HuH-7 (cell line): ENCODE measurements at places on chromosomes 2 and 18.
A peak's percentile ranks its signal among the peaks of the same experiment; 100 is the strongest.

DNA sequence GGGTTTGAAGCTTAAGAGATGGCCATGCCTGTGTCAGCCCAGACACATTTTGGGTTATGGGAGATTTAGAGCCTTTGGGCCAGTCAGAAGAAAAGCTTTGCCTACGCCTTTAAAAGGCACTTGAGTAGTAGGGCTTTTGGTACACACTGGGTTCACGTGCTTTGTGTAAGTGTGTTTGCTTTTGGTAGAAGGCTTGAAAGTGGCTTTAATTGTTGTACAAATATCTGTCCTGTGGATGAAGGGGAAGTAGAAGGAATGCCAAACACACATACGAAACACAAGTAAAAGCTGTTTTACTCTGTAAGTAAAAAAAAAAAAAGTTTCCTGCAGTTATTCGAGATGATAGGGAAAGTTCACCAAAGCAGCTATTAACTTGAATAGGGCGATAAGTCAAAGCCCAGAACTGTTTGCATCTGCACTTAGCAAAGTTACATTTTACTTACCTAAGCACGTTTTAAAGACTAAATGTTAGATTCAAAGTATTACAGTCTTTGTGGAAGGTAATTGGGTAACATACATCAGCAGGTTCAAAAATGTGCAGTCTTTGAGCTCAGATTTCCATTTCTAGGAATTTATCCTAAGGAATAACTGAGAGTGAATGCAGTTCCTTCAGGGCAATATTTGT, 75.4 kb downstream of the STK25 start:
- DNase-seq = no peak

DNA sequence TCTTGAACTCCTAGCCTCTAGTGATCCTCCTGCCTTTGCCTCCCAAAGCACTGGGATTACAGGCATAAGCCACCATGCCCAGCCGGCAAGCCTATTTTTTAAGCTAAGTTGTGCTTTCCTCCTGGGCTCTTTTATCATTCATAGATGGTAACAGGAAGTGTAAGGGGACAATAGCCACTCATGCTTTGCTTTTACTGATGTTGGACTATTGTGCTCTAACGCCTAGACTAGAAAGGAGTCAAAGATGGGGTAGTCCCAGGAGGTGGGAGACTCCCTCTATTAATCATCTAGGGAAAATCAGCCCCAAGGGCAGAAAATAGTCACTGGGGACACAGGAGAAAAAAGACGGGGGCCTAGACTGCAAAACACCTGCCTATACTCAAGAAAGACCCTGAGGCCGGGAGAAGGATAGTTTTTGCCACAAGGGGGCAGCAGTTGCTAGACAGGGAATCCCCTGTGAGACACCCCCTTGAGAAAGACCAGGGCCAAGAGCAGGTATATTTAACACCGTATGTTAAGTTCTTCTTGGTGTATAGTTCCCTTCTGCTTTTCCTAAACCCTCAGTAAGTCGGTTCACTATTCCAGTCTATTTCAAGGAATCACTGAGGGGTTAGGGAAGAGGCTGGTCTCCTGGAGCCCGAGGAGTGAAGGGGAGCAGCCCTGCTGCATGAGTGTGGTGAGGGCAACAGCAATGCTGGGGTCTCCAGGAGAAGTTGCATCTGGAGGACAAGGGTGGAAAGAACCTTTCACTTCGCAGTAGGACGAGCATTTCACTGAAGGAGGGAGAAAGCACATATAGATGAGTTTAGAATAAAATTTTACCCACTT, 2.1 kb upstream of the CXCR1 start:
- DNase-seq = peak; percentile 50

GRCh38 chr2:28419443-28420270, 27.0 kb downstream of the FOSL2 start:
- DNase-seq = peak; percentile 38

GRCh38 chr18:398935-399630, 101.4 kb downstream of the COLEC12 start:
- no peak for DNase-seq

DNA sequence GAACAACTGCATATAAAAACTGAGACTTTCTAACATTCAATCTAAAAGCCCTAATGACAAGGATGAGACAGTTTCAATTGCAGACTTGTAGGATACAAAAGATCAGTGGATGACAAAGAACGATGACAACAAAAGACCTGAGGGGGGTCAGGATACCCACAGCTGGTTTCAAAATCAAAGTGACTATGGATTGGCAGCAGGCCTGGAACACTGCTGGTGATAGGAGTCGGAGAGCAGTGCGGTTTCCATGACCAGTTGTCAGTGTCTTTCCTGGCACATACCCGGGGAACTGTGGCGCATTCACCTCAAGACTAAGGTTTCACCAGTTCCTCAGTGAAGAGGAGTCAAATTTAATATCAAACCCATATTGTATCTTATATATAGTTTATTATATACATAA, 42.0 kb downstream of the EHD3 start:
- DNase-seq = no peak

GRCh38 chr2:219533930-219534661, 9.5 kb downstream of the CHPF start:
- DNase-seq = no peak

DNA sequence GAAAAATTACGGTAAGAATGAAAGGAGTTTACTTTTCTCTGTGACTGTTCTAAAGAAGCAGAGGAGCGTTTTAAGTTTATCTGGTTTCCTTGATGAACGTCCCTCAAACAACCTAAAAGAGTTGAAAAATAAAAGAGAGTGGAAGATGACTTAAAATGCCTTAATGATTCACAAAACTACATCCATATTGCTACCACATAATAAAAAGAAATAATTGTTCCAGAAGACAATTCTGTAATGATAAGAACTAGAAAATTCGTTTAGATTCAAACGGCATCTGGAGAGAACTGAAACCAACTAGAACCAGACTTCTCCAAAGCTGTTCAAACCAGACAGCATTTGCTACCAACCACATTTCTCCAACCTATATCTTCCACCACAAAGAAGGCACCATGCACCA, 68.1 kb downstream of the TEKT4 start:
- no peak for DNase-seq

GRCh38 chr18:23992089-23992940, 22.2 kb upstream of the TTC39C start:
- DNase-seq = no peak

GRCh38 chr18:62523631-62524439, 1.0 kb downstream of the ZCCHC2 start:
- no peak for DNase-seq

DNA sequence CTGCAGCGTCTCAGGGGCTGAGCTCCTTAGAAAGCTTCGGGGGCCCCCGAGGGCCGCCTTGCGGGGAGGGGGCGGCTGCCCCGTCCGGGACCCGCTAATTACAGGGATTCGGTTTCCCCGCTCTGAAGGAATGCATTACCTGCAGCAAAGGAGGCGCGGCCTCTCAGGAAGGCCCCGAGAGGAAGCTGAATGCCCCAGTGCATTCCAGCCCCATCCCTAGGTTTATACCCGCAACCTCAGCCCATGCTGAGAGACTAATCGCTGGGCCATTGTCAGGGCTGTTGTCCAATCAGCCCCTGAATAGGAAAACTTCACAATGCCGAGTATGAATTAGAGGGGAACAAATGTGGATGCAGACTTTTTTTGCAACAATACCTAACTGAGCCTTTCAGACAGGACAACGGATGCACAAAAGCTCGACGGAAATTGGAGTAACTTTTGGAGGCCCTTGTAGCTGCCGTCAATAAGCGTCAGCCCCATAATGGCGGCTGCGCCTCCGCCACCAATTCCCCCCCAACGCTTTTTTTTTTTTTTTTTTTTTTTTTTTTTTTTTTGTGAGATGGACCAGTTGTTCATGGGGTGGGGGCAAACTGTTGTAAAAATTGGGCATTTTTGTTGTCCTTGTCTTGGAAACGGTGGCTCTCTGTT, 138.6 kb upstream of the SIX3 start:
- peak; percentile 58 for DNase-seq

GRCh38 chr2:140424471-140424870, 1644.3 kb upstream of the NXPH2 start:
- no peak for DNase-seq

DNA sequence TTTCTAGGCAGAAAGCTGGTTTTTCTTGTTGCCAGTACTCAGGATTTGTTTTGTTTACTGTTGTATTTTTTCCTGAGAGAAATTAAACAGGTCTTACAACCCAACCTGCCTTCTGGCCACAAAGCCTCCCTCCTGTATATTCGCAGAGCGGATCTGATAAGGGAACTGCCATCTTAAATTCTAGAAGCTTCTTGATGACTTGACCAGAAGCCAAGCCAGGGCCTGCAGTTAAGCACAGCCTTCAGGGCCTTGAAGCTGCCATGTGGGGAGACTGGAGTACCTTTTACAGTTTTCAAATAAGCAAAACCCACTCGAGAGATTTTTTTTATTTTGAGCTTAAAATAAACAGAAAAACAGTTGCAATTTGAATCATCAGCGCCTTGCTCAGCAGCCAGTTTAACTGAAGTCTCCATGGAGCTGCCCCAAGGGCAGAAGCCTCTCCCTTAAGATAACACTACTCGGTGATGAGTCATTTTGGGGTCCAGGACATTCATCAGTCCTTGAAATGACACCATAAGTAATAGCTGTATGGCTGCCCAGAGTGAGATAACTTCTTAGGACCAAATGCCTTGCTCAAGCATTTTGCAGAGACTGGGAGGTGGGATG, 51.5 kb upstream of the PHLPP1 start:
- no peak for DNase-seq

DNA sequence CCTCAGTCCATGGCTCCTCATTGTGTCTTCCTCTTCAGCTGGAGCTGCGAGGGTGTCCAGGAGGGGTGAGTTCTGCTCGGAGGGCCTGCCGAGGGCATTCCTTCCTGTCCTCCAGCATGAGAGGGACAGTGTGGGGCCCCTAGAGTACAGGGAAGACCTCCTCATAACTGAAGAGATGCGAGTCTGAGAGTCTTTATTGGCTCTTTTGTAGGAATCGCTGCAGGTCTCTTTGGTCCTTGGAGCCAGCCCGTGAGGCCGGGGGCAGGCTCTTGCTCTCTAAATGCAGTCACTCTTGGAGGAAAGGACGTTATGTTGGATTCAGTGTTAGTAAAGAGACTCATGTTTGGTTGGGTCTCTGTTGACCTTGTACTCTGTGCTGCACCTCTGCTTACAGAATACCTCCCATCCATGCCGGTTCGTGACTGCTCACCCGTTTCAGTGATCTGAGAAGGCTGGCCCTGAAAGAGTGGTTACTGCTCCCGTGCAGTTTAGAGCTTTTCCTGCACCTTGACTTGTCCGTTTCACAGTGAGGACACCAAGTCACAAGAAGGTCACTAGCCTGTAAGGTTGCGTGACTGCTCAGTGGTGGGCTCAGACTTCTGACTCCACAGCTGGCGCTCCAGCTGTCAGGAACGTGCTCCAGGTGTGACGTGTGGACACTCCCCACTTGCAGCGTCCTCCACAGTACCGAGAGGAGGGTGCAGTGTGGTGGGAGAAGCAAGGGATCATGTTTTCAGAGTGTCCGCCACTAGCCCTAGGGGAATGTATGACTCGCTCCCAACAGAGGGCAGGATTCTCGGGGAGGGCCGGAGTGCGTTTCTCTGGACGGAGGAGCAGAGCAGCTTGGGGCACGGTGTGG, 7.8 kb downstream of the ATG4B start:
- DNase-seq = no peak

DNA sequence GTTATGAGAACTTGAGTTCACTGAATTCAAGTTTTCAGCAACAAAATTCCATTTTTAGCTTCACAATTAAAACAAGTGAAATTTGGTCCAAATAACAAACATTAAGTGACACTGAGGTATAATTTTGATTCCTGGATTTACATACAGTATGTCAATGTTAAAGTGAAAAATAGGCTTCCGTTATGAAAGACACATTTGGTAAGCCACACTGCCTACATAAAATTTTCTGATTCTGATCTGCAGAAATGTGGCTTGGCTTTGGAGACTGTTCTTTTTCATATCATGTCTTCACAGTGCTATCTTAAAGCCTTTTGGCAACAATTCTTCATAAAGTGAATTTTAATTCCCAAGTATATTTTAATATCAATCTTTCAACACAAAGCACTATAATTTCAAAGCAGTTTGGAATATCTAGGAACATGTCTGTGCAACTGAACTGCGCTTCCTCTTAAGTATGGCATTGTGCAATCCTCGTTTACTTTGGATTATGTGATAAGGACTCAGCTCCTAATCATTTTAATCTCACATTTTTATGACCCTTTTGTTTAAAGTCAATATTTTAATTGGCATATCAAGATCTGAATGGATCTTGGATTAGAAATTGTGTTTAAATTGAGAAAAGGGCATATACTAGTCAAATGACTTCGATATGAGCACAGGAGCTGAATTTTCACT, 60.0 kb downstream of the RBMS1 start:
- no peak for DNase-seq

DNA sequence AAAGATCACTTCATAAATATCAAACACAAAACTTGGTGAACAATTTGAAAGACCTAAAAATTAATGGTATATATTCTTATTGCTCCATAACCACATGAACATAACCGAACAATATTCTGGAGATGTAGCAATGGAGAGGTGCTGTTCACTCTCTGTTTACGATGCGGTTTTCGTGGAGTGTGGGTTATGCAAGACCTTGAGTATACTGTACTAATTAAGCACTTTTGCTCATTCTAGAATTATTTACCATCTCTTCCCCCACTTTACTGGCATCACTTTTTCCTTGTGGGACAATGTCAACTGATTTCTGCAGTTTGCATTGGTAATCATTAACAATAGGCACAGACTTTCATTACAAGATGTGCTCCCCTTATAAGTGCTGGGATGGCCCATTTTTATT, 97.6 kb downstream of the RAPH1 start:
- no peak for DNase-seq

DNA sequence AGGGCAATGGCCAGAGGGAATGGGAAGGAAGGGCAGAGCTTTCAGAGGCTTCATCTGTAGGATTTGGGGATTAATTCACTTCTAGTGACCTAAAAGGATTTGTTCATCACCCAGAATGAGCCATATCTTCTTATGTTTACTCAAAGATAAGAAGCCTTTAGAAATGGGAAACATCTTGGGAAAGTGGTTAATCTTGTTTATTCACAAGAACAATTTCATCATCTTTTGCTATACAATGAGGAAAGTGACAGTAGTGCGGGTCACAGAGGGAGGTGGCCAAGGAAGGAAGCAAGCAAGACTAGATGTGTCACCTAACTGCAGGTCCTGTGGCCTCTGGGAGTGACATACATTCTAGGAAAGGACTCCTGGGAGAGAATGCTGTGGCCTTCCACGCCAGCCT, 140.4 kb upstream of the ALPP start:
- peak; percentile 7 for DNase-seq

- DNase-seq = no peak
Measured at GRCh38 chr2:143139835-143140393, 10.7 kb downstream of the ARHGAP15 start.

- DNase-seq = peak; percentile 93
Measured at GRCh38 chr2:227471924-227472264, at the start of gene AGFG1. AGFG1 (plus strand) TSS chr2:227472156; CDS start chr2:227472422, 266 bp downstream.
